Psoas muscle (tissue), 8 donors: ENCODE measurements at places on chromosomes 4 and X.

- DNase-seq, result peak; percentile 73
Observed at GRCh38 chrX:68686097-68686977, 38.9 kb downstream of the STARD8 start.

DNA sequence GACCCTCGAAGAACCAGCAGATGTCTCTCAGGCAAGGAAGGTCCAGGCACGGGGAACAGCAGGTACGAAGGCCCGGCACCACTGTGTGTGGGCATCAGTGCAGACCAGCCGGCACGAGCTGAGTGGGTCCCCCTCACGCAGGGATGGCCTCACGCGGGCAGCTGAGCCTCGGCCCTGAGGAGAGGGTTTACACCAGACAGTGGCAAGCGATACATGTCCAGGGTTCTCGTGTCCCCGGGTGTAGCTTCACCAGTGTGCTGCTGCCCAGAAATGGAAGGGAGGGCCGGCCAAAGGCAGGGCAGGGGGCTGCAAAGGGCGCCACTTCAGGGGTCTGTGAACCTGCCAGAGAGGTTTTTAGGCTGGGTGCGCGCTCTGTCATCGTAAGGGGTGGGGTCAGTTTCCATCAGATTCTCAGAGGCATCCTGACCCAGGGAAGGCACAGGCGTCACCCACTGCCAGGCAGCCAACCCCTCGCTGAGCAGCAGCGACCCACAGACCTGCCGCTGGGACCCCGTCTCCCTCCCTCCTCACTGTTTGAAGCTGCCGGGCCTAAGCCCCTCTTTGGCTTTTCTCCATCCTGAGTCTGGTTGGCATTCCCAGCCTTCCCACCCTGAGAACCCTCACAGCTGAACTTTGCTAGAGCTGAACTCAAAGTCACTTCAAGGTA lies 107.0 kb downstream of the CPZ start:
- no peak for DNase-seq

GRCh38 chrX:29587107-29587506 lies 628.3 kb upstream of the MAGEB2 start:
- DNase-seq, result no peak

- no peak for DNase-seq
Observed at GRCh38 chrX:67104982-67105757, 438.7 kb upstream of the AR start.

GRCh38 chr4:70654605-70655011 lies 11.7 kb downstream of the JCHAIN start:
- DNase-seq, result no peak

DNA sequence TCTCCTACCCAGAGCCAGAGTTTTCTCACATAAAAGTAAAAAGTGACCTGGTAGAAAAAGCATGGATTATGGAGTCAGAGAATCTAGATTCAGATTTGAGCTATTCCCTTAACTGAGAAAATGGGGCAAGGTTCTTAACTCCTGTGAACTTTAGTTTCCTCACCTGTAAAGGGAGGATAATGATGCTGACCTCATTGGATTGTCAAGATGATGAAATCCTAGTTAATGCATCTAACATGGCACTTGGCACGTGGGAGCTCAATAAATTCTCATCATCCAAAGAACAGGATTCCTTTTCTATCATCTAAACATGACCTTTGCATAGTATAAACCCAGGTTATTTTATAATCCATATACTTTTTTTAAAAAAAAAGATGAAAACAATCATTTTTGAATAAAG lies 18.6 kb downstream of the FHDC1 start:
- no peak for DNase-seq

- no peak for DNase-seq
Observed at GRCh38 chrX:86047936-86048280, 550 bp upstream of the CHM start.

DNA sequence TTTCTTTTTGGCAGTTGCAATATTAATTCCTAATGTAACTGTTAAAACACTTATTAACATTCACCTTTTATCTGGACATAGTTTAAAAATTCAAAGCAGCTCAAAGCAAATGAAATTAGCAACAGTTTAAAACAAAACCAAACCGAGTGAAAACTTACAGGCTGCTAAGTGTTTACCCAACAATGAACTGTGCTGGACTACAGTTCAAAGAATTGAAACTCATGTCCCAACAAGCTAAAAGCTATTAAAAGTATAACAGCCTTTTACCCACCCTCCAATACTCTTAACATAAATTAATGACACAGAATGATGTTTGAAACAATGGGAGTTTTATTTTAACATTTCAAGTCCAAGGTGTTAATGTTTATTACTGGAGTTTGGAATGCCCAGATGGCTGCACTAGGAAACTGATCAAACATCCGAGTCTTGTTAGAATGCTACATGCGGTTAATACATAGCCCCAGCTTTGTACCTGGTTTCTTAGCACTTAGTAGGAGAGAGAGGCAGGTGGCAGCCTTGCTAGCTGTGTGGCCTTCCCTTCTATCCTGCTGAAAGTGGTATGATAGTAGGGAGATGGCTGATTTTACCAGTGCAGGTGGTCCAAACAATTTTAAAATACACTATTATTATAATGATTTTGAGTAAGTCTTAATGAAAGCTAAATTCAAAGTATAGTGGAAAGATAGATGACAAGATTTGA lies 21.1 kb upstream of the FRYL start:
- DNase-seq, result no peak
